Left ventricle myocardium inferior (tissue), 1 donor: ENCODE measurements at places on chromosomes 3 and 15. TPM values are rescaled to one million over a fixed set of nuclear protein-coding genes. Genes with fewer than 3 reads are reported as not detected.

- no peak for DNase-seq
These were observed 32.9 kb downstream of the ZNF621 start for GRCh38 chr3:40557575-40558161.

DNA sequence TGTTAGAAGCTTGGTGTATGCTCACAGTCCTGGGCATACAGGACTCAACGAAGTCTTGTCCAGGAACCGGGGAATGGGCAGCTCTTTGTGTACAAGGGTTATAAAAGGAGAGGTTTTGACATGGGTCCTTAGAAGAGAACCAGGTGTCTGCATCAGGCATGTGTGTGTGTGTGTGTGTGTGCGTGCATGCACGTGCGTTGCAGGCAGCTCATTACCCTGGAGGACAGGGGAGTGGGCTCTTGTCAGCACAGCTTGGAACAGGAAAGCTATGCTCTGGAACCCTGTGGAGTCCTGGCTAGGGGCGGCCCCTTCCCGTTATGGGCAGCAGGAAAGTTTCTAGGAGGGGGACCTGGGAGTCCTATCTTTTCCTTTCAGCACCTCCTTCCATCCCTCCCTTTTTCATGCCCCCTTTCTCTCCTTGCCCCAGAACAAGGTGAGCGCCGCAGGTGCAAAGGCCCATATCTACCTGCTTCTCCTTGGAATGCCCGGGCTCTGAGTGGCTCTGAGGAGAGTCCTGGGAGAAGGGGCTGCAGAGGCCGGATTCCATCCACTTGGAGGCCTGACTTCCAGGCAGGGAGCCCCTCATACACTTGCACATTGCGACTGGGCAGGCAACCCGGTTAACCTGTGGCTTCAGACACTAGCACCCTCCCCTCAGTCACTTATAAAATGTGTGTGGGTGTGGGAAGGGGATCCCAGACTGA lies 33.9 kb upstream of the LCTL start:
- no peak for DNase-seq

DNA sequence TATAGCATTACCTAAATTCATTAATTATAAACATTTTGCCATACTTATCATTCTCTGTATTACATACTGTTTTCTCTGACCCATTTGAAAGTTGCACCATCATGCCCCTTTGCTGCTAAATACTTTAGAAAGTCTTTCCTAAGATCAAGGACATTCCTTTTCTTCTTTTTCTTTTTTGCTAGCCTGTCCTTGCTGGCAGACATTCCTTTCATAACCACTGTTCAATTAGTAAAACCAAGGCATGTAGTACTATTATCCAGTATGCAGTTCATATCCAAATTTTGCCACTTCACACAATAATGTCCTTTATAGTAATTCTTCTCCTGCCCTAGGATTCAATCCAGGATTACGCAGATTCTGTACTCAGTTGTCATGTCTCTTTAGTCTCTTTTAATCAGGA lies 321.0 kb upstream of the C2CD4B start:
- no peak for DNase-seq

DNA sequence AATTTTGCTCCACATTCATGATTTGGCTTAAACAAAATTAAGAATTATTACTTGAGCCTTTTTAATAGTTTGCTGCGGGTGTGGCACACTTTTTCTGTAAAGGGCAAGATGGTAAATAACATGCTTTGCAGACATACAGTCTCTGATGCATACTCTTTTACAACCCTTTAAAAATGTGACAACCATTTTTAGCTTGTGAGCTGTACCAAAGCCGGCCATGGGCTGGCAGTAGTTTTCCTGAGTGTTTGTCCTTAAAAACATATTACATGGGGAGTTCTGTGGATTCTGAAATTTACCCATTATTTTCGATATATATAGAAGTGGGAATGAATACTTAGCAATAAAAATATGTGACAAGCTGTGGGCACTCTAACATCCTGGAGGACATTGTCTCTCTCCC lies 163.4 kb downstream of the FNDC3B start:
- no peak for DNase-seq

DNA sequence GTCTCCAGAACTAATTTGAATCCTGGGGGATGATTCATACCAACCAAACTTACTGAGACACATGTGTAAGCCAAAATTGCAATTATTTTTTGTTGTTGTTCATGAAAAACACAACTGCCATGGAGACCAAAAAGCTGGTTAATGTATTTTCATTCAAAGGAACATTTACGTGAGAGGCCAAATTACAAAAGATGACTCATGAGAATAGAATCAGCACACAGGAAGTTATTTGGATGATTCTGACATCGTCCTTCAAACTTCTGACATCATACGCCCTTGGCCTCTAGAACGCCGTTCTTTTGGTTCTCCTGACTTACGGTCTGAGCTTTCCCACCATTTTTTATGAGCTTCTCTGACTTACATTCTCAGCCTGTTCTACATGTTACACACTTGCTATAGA lies 3.0 kb upstream of the ZNF280D start:
- DNase-seq, result no peak

CHRNA5 gene
- total RNA-seq, result 2.2 TPM

GRCh38 chr3:109073116-109073515 lies 44.8 kb downstream of the MORC1 start:
- no peak for DNase-seq

GRCh38 chr15:81049835-81050234 lies 49.1 kb downstream of the TLNRD1 start:
- no peak for DNase-seq
